ENCODE measurements at places on chromosomes 2 and 18.

DNA sequence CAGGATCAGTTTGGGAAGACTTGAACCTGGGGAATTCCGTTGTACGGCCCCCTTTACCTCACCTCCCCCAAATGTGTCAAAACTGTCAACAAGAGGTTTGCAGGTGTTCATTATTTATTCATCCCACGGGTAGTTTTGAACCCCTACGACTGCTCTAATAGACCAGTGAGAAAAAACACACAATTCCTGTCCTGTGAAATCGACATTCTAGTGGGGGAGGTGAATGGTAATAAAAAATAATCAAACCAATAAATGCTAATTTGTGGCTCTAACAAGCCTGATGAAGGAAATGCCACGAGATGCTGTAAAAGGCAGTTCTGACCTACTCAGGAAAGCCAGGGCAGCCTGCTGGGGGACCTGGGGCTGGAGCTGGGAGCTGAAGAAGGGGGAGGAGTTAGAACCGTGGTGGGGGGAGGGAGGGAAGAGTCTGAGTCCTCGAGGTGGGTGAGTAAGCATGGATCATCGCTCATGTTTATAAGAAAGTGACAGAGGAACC lies 463 bp upstream of the DNAJB2 start:
- DNase-seq = no peak

DNA sequence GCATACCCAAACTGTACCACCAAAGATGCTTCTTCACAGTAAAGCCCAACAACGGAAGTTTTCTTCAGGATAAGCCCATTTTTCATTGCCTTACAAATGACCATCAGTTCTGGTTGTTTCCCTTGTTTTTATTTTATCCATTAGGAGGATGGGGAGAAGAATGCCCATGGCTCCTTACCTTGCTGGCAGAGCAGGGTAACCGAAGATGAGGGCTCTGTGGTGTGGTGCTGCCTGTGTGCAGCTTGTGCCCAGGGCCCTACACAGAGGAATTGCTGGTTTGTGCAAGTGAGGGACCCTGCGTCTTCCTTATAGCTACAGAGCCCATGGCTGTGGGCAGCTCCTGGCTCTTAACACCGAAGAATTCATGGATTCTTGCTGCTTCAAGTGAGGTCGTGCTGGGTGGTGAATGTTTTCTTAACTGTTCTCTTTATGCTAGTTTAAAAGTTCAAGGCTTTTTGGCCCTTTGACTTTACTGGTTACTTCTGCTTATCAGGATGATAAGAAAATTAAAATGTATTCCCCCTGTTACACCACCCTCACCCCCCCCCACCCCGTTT lies 110.6 kb downstream of the MAP4K4 start:
- DNase-seq = no peak

- no peak for DNase-seq
Observed at GRCh38 chr2:109155553-109156451, 26.8 kb downstream of the SH3RF3 start.

DNA sequence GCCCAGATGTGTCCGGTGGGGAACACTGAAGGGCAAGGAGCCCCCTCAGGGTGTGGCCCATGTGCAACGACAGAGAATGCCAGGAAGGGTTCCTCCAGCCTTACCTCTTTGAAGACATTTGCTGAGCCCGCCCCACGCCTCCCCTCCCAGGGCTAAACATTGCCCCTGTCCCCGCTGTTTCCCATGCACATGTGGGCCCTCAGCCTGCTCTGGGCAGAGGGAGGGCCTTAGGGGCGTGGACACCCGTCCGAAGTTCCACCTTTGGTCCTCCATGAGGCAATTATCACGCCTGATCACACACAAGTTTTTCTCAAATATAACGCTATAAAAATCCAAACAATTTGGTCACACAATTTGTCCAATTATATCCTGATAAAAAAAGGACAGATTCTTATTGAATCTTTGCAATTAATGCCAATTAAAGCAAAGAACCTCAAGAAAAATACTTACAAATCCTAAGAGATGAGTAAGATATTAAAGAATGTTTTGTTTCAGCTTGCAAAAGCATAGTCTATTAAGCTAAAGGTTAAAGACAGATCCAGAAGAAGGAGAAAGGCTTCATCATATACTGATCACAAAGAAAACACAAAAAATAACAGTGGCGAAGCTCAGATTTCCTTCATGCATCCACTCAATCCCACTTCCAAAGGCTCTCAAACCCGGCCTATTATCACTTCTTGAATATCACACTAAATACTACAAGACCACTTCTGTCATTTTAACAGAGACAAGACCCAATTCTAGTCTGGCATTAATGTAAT lies 55.2 kb upstream of the LDLRAD4 start:
- DNase-seq = no peak

GRCh38 chr2:3303583-3304406 lies 73.8 kb downstream of the EIPR1 start:
- DNase-seq = peak; percentile 84

DNA sequence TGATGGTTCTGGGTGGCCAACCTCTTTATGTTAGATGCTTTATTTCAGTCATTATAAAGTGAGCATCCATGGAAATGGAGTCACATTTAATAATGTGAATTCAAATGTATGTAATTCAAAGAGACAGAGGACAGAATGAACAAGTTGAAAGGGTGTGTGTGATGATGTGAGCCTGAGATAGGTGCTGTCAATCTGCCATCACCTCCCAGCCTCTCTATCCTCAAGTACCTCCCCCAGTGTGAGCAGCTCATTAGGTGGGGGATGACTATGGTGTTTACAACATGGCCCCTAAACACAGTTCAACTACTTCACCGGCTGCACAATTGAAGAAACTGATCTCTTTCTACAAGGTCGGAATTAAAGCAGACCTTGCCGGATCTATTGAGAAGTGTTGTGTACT lies 74.7 kb upstream of the IGFBP5 start:
- DNase-seq = no peak

GRCh38 chr2:218726004-218726574 lies 15.5 kb downstream of the TTLL4 start:
- no peak for DNase-seq

DNA sequence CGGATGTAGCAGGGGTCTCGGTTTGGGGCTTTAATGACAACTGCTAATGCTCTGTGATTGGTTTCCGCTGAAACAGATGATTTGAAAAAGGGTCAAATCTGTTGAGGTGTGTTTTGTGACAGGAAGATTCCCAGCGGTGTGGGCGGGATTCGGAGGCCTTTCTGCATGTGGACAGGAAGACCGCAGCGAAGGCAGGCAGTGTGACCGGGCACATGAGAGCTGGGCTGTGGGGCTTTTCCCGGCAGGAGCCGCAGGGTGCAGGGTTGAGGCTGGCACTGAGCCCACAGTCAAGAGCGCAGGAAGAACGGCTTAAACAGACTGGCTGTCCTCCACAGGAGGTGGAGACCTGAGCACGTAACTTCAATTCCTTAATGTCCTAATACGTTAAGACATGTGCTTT lies 180.0 kb upstream of the TPO start:
- no peak for DNase-seq

DNA sequence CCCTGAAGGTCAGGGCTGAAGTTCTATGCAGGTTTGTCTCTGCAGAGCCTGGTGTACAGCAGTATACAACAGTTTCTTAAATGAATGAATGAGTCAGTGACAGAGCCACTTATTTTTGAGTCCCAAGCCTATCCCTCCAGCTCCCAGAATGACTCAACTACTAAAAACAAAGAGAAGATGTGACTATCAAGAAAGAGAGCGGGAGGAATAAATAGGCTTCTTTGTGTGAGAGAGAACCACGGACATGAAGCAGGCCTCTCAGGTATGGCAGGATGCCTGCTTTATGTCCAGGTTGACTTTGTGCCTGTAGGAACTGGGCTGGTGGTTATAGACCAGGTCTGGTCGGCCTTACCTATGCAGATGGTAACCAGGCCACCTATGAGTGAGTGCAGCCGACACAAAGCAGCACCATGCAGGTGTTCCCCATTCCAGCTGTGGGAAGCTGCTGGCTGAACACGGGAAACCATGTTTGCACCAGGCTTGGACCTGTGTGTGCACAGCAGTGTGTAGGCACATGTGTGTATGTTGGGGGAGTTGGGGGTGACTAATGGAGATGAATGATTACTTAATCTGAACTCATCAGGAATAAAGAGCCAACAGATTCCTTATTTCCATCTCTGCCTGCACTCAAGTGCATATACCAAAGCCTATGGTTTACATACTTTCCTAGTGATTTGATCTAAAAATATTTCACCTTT lies 171.0 kb downstream of the OSR1 start:
- no peak for DNase-seq

- DNase-seq = peak; percentile 35
Observed at GRCh38 chr2:39437522-39438296, 624 bp upstream of the MAP4K3 start.

DNA sequence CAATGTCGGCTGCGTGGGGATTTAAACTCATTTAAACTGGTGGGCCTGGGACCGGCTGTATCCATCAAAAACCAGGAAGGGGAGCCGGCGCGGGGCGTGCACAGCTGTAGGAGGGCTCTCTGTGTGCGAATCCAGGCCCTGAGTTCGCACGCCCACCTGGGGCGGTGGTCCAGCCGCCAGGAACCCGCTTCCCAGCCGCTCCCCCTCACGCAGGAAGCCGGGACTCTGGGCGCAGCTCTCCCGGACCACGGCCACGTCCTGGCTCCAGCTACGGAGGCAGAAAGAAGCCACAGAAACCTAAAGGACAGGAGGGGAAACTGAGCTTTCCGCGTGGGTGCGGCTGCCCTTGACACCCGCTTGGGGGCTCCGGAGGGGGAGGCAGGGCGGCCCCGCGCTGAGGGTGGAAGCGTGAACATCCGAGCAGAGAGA lies 80.6 kb downstream of the GFPT1 start:
- DNase-seq = no peak

DNA sequence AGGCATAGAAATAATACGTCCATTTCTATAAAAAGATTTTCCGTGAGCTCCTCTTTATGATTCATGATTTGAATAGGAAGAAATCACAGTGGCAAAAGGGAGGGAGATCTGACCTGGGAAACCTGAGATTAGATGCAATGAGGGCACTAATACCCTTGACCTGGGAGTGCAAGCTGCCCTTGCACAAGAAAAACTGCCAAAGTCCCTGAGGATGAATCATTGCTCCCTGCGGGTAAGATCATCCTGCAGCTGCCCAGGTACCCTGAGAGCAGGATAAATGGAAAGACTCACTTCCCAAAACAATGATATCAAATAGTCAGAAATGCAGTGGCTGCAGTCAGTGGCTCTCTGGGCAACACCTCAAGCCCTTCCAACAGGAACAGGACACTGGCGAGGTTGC lies 11.6 kb downstream of the FHL2 start:
- no peak for DNase-seq

DNA sequence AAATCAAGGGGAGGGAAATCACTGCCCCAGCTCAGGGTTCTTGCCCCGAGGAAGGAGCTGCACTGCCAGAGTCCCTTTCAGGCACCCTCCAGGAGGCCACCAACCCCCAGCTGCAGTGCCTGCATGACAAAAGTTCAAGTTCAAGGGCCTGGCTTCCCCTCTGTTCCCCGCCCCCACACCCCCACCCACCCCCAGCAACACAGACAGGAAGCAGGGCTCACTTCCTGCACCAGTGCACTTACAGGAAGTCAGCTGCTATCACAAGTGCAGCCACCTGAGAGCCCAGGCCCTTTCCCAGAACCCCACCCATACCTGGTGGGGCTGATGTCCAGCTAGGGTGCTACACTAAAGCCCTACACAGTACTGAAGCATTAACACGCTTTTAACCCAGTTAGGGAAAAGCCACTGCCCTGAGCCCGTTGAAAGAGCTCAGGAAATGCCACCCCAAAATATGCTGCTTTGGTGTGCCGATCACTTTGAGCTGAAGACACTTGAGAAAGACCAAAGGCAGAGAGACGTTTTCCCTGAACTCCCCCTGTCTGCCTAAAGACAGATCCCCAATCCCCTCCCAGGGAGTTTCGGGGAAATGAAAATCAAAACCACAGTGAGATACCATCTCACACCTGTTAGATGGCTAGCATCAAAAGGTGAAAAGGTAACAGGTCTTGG lies 109.9 kb upstream of the CAB39 start:
- no peak for DNase-seq
